Activated naive CD4-positive, alpha-beta T cell treated with anti-CD3 and anti-CD28 coated beads, Interleukin-2, amount 50 U/mL, for 16 hours (primary cell): ENCODE measurements at places on chromosomes 5 and 9.
A peak's percentile ranks its signal among the peaks of the same experiment; 100 is the strongest.

GRCh38 chr9:106619211-106619610 lies 243.8 kb upstream of the ZNF462 start:
- DNase-seq: no peak

GRCh38 chr5:27814983-27815382 lies 776.6 kb upstream of the CDH9 start:
- DNase-seq: no peak

- DNase-seq: no peak
These were observed 49.4 kb upstream of the OTULINL start for GRCh38 chr5:14532180-14532579.

DNA sequence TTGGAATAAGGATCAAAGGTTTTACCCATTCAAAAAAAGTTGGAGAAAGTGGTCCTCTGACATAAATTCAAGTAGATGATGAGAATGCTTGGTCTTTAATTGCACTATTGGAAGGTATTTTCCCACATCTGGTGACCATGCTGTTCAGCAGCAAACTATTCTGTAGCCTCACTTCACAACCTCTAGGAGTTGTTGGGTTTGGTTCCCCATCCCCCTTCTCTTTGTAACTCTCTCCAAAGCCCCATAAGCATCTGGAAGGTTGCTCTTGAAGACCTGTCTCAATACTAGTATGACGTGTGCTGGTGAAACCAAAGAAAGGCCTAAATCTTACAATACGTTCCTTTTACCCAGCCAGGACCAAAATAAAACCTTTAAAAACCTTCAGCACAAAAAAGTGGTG lies 8.5 kb downstream of the RGMB start:
- DNase-seq: no peak

GRCh38 chr9:116337015-116337414 lies 183.4 kb downstream of the PAPPA start:
- DNase-seq: no peak

- no peak for DNase-seq
These were observed 797.0 kb upstream of the CDH10 start for GRCh38 chr5:25441810-25442209.

GRCh38 chr9:114988962-114989599 lies 58.7 kb upstream of the TNFSF8 start:
- DNase-seq: no peak

- peak; percentile 29 for DNase-seq
These were observed 36.2 kb downstream of the VAV2 start for GRCh38 chr9:133955821-133956411.

GRCh38 chr9:26722755-26723154 lies 169.8 kb downstream of the CAAP1 start:
- no peak for DNase-seq

GRCh38 chr9:109922617-109923470 lies 142.8 kb downstream of the PALM2AKAP2 start:
- no peak for DNase-seq

DNA sequence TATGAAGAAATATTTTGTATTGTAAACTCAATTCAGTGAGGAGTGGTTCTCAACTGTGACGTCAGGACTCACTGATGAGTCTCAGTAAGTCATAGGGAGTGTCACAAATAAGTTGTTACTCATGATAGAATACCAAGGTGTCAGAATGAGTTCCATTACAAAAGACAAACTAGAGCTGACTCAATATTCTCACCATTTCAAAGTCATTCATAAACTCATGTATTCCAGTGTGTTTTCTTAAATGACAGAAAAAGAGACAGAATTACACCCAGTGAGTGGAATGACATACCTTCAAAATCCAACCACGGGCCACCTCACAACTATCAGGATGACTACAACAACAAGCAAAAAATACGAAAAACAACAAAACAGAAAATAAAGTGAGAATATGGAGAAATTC lies 321.5 kb downstream of the ENC1 start:
- DNase-seq: peak; percentile 12

DNA sequence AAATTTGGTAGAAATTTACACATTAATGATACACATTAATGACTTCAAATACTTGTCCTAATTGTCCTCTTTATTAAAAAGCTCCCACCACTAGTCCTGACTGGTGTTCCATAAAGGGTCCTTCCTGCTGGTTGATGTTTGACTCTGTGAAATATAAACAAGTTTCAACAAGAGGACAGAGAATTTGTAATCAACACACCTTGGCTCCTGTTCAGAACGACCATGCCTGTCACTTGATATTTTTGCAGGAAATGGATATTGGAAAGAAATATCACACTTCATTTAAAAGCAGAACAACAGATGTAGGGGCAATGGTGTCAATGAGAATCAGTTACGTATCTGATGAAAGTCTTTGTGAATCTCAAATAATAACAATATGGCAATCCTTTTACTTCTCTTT lies 211.7 kb downstream of the ENC1 start:
- no peak for DNase-seq
